ENCODE measurements at places on chromosomes 16 and 17.
A peak's percentile ranks its signal among the peaks of the same experiment; 100 is the strongest.

GRCh38 chr17:67571478-67571877 is 146.3 kb upstream of the NOL11 start:
- no peak for DNase-seq

- no peak for DNase-seq
Measured at GRCh38 chr17:16649585-16649984, 4.1 kb downstream of the ZNF624 start.

GRCh38 chr17:39600997-39601597 is 6.6 kb downstream of the NEUROD2 start:
- no peak for DNase-seq

DNA sequence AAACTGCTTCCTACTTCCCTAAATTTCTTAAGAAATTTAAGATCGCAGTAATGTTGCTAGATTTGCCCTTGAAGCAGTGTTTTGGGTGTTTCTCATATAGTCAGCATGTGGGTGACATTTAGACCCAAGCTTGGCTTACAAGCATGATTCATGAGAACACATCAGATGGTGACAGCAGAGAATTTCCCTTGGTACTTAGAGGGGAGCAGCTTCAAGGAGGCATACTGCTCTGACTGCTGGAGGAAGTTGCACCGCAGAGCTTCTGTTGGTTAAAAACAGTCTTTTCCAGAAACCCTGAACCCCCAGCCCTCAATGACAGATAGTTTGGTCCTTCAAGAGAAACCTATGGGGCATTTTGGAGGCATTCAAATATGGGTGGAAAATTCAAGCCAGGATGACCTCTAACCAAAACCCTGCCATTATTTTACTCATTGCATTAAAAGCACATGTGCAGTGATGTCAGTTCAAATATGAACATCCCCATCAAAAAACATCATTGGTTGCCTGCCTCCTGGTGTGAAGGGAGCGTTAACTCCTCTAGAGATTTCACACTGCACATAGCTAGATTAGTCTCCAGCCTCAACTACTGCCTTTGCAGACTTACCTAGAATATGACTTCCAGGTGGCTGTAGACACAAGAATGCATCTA is 201.5 kb upstream of the CACNG5 start:
- DNase-seq = no peak

DNA sequence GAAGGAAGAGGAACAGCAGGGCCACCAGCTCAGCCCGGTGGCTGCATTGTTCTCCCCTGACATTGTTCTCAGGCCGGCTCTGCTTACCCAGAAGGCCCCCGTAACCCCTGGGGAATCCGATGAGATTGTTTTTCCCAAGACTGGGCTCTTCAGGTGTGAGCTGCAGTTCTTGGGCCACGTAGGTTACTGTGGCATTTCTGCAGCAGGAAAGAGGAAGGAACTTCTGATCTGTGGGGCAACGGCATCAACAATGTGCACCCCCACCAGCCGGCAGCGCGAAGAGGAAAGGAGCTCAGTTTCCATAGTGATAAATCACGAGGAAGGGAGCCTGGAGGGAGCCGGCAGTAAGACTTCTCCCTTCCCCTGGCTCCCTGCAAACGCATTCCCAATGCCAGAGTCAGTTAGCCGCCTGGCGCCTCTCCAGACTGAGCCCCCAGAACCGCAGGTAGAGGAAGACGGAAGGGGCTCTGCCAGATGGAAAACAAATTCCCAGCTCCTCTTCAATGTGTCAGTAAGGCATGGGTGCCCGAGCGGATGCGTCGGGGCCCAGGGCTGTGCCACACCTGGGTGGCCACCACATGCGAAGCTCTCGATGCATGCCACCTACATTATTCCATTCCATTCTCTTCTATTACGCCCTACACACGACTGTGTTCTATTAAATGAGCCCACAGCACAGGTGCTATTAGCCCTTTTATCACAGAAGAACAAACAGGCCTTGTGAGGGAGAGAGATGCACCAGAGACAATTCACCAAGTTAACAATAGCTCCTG is 21.5 kb upstream of the PECAM1 start:
- no peak for DNase-seq

GRCh38 chr17:76171706-76172105 is 30.7 kb upstream of the FOXJ1 start:
- no peak for DNase-seq

DNA sequence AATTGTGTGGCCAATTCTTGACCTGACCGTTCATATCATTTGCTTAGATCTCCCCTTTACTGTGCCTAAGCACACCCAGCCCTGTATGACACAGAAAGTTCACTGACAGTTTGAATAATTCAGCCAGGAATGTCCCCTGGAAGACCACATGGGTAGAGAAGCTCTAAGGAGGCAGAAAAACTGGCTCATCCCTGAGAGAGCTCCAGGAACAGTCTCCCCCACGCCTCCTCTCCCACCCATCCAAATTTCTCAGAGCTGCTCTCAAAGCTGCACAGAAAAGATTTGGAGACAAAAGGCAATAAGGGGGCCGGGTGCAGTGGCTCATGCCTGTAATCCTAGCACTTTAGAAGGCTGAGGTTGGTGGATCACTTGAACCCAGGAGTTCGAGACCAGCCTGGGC is 11.2 kb downstream of the PRAC1 start:
- no peak for DNase-seq

DNA sequence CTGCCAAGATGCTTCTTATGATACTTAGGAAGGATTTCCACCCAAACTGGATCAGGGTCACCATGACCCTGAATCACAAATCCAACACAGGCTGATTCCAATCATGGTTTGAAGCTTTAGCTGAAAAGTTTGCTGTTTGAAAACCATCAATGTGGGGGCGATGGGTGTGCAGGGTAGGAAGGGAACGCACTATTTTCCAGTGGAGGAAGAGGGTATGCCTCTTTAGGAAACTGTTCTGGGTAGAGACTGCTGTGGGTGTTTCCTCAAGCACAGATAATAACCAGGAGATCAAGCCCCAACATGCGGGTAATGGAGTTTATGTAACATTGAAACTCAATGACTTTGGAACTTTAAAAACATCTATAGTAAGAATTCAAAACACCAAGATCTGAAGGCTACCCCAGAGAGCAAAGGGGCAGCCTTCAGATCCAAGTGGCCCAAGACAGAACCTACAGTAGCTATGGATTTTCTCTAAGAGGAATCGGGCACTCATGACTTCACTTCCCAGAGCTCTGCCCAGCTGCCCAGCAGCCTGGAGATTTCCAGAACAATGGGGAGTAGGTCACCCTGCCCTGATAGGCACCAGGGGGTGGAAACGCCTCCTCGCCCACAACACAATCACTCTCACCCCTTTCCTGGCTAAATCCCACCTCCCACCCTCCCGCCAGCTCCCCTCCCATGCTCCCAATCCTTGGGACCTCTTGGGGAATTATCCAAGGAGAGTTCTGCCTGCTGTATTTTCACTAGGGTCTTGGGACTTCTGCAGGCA is 22.8 kb downstream of the TRIM25 start:
- no peak for DNase-seq

- no peak for DNase-seq
Measured at GRCh38 chr16:2149630-2150417, 1.4 kb downstream of the RAB26 start.

GRCh38 chr17:78822552-78822951 is 18.1 kb downstream of the USP36 start:
- DNase-seq = peak; percentile 56

DNA sequence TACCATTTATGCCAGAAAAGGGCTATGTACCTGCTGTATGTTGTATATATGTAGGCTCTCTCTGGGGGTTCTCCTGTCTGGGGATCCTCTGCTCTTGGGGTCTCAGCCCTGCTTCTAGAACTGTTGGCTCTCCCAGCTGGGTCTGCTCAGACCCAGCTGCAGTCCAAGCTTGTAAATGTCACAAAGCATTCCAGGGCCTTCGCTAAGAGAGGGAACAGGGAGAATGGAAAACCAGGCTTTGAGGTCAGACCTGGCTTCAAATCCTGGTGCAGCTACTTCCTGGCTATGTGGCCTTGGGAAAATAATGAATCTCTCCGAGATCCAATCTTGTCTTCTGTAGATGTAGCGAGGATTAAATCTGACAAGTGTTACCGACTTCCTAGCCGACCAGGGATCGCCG is 44.0 kb downstream of the NLRP1 start:
- no peak for DNase-seq

GRCh38 chr17:40023590-40024292 is 8.5 kb downstream of the CSF3 start:
- no peak for DNase-seq

- DNase-seq = no peak
Measured at GRCh38 chr17:70055000-70055399, 20.0 kb upstream of the KCNJ16 start.

DNA sequence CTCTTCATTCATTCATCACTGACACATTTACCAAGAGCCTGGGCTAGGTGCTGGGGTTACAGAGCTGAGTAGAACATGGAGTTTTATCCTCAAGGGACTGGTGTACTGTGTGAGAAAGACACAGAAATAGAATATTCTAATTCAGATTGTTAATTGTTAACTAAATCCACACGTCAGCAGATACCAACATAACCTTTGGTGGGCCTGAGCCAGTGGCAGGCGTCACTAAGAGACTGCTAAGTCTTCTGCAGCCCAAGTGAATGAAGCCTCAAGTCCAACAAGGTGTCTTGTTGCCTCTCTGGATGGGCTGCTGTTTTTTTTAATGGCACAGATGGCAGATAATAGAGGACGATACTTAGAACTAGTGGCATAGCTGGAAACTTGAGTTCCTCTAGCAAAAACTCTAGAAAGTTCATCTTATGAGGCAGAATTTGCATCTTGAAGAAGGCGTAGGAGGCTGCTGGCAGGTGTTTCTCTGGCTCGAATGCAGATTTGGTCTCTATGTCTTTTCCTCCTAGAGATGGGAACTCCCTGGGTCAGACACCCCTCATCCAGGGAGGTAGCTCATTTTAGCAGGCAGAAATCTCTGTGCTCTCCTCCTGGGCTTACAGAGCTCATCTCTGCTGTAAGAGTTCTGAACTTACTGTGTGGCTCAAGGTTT is 179.5 kb downstream of the NTN1 start:
- no peak for DNase-seq

DNA sequence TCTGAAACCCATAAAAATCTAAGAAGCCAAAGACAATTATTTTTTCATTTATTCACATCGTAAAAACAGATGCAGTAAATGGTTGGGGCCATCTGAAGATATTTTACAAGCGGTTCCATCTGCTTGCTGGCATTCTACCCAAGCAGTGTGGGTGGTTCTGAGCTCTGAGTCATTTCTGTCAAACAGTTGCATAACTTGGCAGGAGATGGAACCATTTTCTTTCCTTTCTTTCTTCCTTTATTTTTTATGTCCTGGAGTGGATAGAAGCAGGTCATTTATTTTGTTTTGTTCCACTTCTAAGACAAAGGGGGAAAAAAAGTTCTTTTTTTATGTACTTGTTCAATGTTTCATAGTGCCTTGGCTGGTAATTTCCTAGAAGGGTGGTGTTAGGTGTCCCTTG is 1151.9 kb upstream of the GOT2 start:
- DNase-seq = peak; percentile 80

GRCh38 chr16:24748242-24748641 is 18.8 kb downstream of the TNRC6A start:
- DNase-seq = peak; percentile 44

DNA sequence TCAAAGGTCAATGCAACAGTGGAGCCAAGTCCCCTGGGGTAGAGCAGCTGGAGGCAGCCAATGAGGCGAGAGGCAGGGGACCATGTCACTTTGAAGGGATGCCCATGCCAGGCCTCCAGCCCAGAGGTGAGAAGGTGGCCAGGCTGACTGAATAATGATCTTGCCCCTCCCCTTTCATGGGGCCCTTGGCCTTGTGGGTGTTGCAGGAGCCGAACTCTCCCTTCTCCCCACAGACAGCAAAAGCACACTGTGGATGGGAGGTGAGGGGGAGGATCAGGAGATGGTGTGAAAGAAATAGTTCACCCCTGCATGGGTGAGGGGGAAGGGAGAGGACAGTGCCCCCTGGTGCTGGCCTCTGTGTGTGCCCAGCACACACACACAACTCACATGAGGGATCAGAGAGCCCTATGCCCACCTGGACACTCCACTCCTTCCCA is 15.8 kb upstream of the TBX21 start:
- no peak for DNase-seq

DNA sequence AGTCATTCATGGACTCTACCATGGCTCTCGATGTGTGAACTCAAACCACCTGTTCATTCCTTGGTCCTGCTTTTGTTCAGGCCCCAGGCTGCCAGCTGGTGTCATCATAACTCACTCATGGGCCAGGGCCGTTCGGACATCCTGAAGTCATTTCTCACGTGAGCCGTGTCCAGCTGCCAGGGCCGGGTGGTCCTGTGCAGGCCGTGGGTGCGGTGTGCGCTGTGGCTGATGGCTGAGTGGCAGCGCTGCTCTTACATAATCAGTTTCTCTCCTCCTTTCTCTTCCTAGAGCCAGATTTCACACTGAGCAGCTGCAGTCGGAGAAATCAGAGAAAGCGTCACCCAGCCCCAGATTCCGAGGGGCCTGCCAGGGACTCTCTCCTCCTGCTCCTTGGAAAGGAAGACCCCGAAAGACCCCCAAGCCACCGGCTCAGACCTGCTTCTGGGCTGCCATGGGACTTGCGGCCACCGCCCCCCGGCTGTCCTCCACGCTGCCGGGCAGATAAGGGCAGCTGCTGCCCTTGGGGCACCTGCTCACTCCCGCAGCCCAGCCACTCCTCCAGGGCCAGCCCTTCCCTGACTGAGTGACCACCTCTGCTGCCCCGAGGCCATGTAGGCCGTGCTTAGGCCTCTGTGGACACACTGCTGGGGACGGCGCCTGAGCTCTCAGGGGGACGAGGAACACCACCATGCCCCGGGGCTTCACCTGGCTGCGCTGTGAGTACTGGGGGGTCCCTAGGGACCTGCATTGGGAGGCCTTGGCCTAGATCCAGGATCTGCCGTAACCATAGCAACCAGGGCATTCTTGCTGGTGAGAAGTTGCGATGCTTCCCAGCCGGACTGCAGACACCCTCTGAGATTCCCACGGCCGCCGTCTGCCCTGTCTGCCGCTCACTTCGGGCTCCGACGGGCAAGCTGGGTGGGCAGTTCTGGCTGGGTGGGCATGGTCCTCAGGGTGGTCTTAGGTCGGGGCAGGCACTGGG is at the start of gene IL34:
IL34 (plus strand) TSS at position 300 of the 982 bp plus-strand sequence; CDS start at position 689, 389 bp downstream.
- no peak for DNase-seq

- DNase-seq = no peak
Measured at GRCh38 chr16:12207939-12208338, 231.4 kb downstream of the SNX29 start.

- peak; percentile 60 for DNase-seq
Measured at GRCh38 chr16:70735141-70735979, 49.5 kb upstream of the MTSS2 start.

DNA sequence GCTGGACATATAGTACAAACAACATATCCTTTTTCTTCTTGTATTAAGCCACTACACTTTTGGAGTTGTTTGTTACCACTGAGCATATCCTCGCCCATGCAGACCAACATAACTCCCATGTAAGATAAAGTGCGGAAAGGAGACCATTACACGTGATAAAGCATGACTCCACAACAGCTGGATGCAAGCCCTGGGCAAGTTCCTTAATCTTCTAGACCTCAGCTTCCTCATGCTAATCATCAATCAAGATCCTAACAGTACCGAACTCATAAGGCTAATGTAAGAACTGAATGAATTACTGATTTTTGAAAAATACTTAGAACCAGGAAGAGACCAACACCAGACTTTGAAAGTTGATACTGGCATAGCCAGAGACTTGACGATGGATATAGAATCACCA is 47.0 kb upstream of the GSG1L start:
- DNase-seq = no peak

GRCh38 chr17:61456061-61456681 is 3.9 kb downstream of the TBX4 start:
- DNase-seq = no peak
